CD4-positive, alpha-beta memory T cell (primary cell): ENCODE measurements at places on chromosomes 11 and 22. TPM values are rescaled to one million over a fixed set of nuclear protein-coding genes. Genes with fewer than 3 reads are reported as not detected.

GRCh38 chr11:77654770-77655434 is 17.3 kb upstream of the CLNS1A start:
- no peak for DNase-seq

GRCh38 chr11:112628676-112629075 is 332.5 kb upstream of the NCAM1 start:
- no peak for DNase-seq

KCNC1 gene
- not detected for total RNA-seq

DNA sequence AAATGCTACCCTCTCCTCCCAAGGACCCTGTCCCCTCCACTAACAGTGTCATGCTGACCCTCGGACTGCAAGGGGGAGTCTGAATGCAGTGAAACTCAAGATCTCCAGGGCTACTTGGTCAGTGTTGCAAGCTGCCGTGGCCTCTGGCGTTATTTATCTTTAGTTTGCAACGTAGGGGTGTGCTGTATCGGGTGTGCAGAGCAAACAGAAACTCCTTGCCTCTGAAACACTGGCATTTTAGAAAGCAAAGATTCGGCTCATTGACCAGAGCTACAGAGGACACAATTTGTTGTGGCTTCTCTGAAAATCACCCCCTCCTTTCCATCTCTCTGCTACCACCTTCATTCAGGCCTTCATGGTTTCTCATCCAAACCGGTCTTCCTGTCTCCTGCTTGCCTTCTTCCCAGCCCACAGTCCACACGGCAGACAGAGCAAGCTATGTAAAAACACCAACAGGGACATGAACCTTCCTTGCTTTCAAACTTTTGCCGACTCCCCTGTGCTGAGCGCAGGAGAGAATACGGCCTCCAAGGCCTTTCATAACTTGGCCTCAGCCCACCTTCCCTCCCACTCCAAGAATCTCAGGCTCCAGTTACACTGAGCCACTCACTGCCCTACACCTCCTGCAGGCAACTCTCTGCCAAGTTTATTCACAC is 14.9 kb downstream of the FZD4 start:
- no peak for DNase-seq
